ENCODE measurements at places on chromosomes 7 and 10.

DNA sequence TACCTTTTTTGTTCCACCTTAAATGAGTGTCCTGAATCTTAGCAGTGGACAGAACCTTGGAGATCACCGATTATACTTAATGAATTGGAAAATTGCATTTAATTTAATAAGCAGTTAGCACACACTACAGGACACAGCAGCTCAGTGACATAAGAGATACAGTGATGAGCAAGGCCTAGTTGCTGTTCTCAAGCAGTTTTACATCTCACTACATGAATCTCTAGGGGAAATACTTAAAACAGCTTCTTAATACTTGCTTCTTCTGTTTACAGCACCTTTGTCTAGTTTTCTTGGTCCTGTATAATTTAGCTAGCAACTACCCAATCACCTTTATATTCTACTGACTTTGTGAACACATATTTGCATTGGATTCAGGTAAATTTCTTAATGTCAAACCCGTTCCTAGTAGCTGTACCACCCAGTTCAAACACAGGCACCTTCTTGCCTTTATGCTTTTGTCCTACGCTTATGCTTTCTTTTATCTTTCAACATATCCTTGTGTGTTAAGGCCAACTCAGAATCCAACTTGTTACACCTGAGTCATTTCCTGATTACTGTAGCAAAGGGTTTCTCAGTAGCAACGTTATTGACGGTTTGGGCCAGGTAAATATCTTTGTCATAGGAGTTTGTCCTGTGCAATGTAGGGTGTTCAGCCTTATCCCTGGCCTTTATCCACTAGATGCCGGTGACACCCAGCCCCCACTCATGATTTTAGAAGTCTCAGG is 1.8 kb downstream of the STAM start:
- DNase-seq, result no peak

GRCh38 chr10:25766687-25767221 is 167.3 kb upstream of the MYO3A start:
- DNase-seq, result no peak

- no peak for DNase-seq
These were observed 39.4 kb upstream of the PHF14 start for GRCh38 chr7:10934292-10934691.

DNA sequence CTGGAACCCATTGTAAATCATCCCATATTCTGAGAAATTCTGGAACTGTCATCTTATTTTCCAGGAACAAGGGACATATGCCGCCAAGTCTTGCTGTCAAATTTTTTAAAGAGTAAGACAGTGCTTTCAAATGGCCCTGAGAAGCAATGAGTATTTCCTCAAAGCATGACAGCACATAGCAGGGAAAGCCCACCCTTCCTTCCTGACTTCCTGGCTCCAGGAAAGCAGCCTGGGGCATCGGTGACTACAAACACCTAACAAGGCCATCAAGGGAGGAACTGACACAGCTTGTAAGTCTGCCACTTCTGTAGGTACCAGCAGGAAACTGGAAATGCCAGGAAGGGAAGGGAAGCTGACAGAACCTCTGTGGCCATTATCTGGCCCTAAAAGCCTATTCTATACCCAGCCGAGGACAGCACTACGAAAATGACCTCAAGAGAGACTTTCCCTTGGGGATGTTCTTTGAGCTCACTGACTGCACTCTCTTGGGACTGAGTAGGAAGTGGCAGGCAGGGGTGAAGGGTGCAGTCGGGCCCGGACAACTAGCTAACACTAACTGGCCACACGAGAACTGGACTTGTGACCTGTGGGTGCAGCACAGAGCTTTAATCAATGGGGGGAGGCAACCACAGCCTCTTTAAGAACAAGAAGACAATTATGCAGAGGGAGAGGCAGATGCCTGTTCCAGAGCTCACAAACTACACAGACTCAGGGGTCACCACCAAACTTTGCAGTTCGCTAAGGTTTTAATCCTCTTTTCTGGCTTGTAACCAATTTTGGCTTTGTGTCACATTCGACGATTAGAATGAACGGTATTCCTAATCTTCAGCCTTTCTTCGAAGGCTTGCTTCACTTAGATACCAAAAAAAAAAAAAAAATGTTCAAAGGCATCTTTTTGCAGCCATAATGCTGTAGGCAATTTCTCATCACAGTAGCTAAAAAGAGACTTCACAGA is 52.0 kb downstream of the GRB10 start:
- no peak for DNase-seq

DNA sequence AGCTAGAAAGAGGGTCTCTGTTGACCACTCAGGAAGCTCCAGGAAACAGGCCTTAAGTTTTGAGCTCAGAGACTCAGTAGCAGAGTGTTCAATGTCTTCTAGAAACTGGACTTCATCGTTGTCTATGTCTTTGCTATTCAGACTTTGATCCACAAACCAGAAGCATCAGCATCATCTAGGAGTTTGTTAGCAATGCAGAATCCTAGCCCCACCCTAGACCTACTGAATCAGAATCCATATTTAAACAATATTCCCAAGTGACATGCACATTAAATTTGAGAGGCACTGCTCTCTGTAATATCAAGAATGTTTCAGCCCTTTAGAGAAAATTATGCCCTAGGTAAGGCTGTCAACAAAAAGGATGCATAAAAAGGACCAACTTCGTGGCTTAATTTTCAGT is 12.9 kb upstream of the OGDHL start:
- no peak for DNase-seq

DNA sequence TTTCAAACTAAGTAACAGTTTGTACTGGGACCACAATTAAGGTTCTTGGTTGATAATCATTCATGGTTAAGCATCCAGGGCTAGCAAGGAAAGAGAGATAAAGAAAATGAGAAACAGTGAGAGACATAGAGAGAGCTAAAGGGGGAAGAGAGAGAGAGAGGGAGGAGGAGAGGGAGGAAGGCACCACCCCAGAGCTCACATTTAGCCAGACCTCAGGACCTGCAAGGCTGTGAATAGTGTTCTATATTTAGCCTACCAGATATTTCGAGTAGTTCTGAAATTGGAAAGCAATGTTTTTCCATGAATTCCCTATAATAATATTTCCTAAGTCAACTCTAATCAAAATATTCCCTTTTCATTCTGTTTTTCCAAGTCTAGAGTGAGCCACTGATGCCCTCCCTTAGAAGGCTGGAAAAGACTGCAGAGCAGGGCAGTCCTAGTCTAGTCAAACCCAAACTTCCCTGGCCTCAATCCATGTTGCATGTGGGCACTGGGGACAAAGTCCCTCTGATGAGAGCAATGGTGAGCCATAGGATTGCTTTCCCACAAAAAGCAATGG is 119.4 kb upstream of the INHBA start:
- no peak for DNase-seq

- DNase-seq, result no peak
These were observed 28.5 kb downstream of the CELF2 start for GRCh38 chr10:11045995-11046775.

DNA sequence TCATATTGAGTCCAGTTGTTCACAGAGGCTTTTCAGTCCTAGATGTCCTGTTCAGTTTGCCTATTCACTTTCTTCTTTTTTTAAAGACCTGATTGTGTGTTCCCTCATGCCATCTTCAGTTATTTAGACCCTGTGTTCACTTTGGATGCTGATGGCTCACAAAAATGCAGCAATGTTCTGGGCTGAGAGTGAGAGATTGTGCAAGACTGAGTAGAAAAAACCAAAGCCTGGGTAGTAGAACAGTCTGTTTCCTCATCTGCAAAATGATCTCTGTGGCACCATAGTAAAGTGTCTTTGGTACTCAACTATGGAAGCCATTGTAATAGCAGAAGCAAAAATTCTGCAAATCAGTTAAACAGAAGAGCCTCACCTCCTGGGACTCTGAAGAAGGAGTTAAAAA is 43.2 kb downstream of the AKR1B1 start:
- no peak for DNase-seq

DNA sequence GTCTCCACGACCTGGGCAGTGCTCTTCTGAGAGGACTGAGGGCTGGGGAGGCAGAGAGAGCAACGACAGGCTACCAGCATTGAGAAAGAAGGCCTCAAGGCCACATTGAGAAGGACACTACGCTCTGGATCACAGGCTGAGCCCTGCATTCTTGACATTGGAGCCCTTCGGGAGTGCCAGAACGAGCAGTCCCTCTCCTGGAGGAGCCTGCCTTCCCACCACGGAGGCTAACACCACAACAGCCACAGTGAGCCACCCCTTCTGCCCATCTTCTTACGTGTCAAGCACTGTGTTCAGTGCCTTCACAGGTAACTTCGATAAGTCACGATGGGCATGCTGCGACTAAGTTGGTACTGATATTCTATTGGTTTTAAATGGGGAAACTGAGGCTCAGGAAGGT is 267.8 kb downstream of the RPS24 start:
- no peak for DNase-seq

- DNase-seq, result no peak
These were observed 23.0 kb downstream of the ABLIM1 start for GRCh38 chr10:114635101-114635500.

DNA sequence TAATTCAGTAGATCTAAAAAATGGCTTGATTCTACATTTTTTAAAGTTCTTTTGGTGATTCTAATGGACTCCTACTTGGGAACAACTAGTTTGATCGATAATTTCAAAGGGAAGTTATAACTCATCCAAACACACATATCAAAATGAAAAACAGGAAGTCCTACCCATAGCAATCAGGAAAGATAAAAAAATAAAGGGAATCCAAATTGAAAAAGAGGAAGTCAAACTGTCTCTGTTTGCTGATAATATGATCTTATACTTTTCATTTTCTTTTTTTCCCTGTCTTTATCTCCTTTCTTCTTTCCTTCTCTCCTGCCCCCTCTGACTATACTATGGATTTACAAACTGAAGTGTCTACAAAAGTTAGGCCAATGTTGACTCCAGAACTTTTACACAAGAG is 118.8 kb downstream of the IQUB start:
- DNase-seq, result no peak

DNA sequence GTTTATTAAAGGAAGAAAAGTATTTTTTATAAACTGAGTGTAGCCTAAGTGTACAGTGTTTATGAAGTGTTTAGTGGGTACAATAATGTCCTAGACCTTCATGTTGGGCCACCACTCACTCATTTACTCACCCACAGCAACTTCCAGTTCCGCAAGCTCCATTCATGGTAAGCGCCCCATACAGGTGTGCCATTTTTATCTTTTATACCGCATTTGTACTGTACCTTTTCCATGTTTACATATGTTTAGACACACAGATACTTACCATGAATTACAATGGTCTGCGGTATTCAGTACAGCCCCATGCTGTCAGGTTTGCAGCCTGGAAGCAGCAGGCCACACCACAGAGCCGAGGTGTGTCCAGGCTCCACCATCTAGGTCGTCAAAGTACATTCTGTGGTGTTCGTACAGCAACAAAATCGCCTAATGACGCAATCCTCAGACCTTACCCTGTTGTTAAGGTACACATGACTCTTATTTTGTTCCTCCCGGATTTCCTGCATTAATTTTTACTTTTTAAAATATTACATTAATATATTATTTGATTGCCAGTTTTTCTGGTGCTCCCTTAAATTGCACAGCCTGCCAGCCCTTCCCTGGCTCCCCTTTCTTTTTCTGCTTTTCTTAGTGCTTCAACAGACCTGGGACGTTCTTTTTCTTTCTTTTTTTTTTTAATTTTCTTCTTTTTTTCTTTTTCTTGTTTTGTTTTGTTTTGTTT is 881 bp upstream of the SSBP1 start:
- peak; percentile 18 for DNase-seq

GRCh38 chr7:40859965-40860543 is 725.2 kb downstream of the SUGCT start:
- no peak for DNase-seq

DNA sequence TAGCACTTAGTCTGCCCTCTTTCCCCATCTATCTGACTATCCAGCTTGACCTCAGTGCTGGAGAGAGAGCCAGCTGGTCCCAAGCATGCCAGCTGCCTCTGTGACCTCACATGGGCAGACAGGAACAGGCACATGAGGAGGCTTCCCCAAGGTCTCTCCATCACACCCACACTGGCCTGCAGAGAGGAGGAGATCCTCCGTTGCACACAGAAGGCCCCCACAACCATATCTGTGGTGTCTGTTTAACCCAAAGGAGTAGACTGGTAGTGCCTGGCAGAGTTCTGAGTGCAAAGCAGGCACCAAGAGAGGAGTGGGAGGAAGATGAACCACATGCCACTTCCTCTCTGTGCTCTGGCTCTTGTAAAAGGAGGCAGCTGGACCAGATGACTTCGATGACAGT is 4.8 kb upstream of the ANK3 start:
- DNase-seq, result no peak

DNA sequence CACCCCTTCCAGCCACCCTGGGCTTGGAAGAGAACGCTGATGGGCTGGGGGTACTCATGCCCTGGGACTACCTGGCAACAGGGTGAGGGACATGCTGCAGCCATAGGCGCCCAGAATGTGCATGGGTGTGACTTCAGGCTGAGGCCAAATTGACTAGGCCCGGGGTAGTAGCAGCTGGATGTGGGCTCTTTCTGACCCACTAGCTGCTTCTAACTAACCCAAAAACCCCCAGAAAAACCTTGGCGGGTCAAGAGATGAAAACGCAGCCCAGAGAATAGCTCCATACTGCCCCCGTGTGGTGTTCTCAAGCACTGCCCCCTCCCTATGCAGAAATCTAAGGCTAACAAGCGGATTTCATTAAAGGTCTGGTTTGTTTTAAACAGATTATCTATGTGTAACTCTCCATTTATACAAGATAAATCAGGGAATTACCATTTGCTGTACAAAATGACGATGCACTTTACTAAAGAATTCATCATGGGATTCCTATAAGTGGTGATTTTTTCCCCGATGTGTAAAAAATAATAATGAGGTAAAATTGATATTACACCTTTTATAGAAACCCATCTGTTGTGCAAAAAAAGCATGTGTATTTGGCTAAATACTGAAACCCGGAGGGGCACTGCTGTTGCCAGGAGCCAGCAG is 4.2 kb downstream of the SMARCD3 start:
- peak; percentile 44 for DNase-seq

- no peak for DNase-seq
These were observed 348.7 kb upstream of the ZMIZ1 start for GRCh38 chr10:78720091-78720490.

DNA sequence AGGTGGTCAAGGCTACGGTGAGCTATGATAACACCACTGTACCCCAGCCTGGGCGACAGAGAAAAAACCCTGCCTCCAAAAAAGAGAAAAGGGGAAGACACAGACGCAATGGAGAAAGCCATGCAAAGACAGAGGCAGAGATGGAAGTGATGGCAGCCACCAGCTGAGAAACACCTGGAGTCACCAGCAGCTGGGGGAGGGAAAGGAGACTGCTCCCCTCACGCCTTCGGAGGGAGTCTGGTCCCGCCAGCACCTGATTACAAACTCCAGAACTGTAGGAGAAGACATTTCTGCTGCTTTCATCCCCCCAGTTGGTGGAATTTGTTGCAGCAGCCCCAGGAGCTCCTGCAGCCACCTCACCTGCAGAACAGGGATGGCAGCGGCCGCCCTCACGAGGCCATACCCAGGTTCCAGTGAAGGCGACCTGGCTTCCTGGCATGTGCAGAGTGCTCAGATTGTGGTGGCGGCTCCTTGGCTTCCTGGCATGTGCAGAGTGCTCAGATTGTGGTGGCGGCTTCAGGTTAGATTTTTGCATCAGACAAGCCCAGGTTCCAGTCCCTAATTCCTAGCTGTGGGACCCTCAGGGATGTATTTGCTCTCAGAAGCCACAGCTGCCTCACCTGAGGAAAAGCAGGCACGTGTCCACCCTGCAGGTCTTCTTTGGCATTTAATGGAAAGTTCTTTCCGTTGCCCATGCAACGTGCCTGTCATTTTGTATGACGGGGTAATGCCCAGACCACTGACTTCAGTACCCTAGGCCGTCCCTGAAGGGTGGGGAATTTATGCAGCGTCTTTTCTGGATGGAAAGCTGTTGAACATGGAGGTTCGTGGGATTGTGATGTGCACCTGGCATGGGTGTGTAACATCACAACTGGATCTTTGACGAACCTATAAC is 182.9 kb downstream of the EBF3 start:
- DNase-seq, result no peak

Data from CD4-positive, alpha-beta T cell treated with Interferon gamma for 1 hour (primary cell).